Stimulated activated CD8-positive, alpha-beta memory T cell treated with anti-CD3 and anti-CD28 coated beads, Interleukin-15, amount 100 ng/mL, for 4 hours (primary cell): ENCODE measurements at places on chromosomes 3 and 15.

DNA sequence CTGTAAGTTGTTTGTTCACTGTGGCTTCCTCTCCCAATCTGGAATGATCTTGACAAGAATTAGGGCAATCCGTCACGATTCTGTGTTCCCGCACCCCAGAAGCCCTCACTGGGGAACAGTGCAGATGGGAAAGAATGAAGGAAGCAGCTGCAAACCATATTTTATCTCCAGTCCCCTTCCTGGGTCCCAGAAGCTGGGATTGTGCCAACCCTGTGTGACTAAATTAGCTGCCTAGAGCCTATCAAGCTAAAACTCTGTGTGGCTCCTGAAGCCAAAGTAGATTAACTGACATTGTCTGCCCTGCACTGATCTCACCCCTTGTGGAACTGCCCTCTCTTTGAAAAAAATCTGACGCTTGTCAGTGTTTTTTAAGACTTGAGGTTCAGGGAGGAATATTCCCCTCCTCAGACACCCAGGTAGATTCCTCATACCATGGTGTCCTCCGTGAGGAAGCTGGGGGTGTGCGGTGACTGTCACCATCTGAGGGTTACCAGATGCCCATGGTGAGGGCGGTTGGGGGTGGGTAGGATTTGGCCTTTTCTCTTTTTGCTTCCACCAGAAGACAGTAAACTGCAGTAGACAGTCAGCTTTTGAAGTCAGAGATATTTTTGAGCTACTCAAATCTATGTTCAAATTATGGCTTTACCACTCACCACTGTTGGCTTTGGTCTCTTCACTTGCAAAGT, 358.3 kb upstream of the TPM1 start:
- DNase-seq: no peak

DNA sequence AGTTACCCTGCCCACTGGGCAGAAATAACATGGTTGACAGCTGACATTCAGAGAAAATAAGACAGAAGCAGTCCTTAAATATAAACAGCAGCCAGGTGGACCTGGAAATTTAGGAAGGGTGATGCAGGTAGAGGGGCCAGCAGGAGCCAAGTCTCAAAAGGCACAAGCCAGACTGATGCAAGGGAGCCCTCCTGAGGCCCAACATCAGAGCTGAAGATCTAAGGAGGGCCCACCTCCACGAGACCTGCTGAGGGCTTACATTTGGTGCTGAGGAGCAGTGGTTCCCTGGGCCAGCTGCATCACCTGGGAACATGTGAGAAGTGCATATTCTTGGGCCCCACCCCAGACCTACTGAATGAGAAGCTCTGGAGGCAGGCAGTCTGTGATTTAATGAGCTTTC, 105.5 kb upstream of the TRIM42 start:
- DNase-seq: no peak

DNA sequence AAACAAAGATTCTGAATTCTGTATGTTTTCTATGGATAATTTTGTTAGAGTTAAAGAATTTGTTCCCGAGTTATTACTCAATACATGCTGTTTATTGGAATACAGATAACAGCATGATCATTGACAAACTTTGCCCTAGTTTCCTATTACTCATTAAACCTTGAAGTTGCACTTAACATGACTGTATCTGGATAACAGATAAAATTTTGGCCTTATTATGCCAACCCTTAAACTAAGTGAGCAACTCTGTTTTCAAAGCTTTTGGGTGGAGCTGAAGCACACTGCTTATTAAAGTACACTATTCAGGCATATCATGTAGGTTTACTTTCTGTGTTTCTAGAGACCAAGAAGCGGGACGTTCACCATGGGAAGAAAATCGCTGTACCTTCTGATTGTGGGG, at the start of gene AADAC:
Gene AADAC (plus strand): TSS at position 318 of the 400 bp plus-strand sequence. CDS start 47 bp downstream, at position 365.
- DNase-seq: no peak

- no peak for DNase-seq
Observed at GRCh38 chr3:50441424-50442217, 61.8 kb downstream of the CACNA2D2 start.

- DNase-seq: no peak
Observed at GRCh38 chr3:66431494-66431893, 69.3 kb downstream of the LRIG1 start.
